ENCODE measurements at places on chromosomes 3 and 15.

- no peak for DNase-seq
These were observed 345.5 kb downstream of the CHL1 start for GRCh38 chr3:542021-542420.

- DNase-seq, result peak; percentile 13
These were observed 84.7 kb upstream of the LMCD1 start for GRCh38 chr3:8416965-8417364.

- DNase-seq, result no peak
These were observed 43.2 kb downstream of the CMTM8 start for GRCh38 chr3:32281570-32282106.

DNA sequence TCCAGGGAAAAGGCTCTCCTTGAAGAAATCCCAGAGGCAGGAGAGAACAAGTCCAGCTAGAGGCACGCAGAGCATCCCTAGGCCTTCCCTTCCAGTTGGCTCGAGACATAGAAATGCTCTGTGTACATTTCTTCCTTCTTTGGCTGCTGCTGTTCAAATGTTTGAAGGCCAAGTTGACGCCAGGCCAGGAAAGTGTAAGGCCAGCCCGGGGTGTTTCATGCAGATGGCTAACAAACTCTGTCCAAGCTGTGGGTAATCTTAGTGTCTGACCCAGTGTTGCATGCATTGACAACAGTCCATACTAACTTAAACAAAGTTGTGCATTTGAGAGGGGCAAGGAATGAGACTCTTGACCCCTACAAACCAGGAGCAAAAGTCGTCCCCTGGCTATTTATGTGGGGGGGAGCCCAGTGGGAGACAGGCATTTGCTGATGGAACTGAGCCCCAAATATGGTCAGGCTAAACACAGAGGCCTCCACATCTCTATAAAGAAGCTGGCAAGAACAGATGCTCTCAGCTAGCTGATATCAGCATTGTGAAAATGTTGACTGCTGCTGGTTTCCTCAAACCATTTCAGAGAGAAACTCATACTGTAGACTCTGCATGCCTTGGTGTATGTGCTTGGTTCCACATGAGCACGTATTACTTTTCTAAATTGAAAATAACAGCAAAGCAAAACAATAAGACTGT is 139.5 kb downstream of the ADAMTS9 start:
- DNase-seq, result no peak

- no peak for DNase-seq
These were observed 8.1 kb downstream of the FBXO40 start for GRCh38 chr3:121601212-121601812.

DNA sequence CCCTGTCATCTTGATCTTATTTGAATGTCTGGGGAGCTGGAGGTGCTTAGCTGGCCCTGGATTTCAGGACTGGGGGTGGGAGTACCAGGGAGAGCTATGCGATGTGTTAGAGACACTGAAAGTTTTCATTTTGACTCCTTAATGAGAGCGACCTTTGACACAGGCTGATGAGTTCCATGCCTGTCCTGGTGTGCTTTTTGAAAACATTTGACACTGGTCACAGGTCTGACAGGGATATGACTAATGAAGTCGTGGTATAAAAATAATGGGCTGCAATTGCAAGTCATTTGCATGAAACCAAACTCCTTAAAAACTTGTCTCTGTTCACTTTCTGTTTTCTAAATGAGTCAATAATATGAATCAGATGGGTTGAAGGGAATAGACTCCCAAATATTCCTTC is 81.9 kb downstream of the MECOM start:
- DNase-seq, result no peak

DNA sequence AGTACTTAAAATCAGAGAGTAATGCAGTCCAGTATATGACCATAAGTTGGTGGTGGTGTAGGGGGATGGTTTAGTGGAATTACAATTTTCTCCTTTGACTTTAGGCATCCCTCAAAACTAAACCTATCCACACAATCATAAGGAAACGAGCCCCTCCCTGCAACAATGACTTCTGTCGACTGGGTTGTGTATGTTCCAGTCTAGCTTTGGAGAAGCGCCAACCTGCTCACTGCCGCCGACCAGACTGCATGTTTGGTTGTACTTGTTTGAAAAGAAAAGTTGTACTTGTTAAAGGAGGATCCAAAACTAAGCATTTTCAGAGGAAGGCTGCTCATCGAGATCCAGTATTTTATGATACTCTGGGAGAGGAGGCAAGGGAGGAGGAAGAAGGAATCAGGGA is 52.8 kb downstream of the MGA start:
- DNase-seq, result no peak

- no peak for DNase-seq
These were observed 21.1 kb downstream of the GAP43 start for GRCh38 chr3:115644391-115644790.

GRCh38 chr3:133531981-133532380 is 41.5 kb upstream of the CDV3 start:
- no peak for DNase-seq

GRCh38 chr3:134552784-134553183 is 66.9 kb downstream of the CEP63 start:
- DNase-seq, result no peak

GRCh38 chr3:63863150-63864007 is at the start of the genes ATXN7 and THOC7:
TSS of gene ATXN7 (plus strand) at chr3:63863867. CDS start at chr3:63912599, 48,732 bp downstream.
TSS of gene THOC7 (minus strand) at chr3:63863805. CDS start at chr3:63863790, 15 bp downstream.
- DNase-seq, result peak; percentile 73

- no peak for DNase-seq
These were observed 7.3 kb downstream of the NTRK3 start for GRCh38 chr15:88249220-88249619.

DNA sequence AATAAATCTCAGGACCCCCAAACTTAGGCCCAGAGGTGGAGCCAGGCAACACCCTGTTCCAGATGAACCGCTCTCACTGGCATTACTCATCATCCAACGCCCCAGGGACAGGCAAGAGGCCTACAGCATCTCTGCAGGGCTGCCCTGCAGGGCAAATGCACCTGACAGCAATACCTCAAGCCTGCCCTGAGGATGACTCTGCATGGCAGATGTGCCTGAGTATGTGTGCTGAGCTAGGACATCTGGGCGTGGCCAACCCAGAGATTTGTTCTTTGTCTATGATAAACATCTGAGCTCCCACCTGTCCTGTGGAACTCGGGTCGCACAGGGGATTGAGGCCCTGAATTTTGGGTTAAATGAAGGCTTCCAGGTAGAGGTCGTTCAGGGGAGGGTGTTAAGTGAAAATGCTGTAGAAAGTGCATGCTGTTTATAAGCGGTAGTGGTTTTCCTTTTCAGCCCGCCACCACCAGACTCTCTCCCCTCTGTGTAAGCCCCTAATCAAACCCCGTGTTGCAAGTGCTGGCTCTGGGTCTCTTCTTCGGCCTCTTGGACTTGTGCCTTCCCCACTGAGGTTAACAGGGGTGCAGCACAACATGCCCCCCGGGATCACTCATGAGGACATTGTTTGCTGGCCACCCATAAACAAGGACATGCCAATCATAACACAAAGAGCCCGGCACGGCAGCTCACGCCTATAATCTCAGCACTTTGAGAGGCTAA is 92.3 kb downstream of the ATP10A start:
- no peak for DNase-seq

- no peak for DNase-seq
These were observed 797.9 kb downstream of the FHIT start for GRCh38 chr3:60453326-60453725.

DNA sequence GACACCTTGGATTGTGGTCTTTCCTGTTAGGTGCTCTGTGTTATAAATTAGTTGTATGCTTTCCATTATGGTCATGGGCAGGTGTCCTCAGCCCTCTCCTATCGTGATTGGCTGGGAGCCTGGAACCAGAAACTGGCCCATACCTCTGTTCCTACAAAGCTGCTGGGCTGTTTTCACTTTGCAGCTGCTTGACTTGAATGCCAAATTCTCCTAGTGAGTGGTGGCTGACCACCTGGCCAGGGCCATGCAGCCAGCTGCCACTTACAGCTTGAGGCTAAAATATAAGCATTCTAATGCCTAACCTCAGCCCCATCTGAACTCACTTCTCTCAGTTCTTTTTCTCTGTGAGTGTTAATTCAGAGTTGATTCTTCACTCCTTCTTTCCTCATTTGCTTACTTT is 239.3 kb upstream of the GBE1 start:
- DNase-seq, result no peak

DNA sequence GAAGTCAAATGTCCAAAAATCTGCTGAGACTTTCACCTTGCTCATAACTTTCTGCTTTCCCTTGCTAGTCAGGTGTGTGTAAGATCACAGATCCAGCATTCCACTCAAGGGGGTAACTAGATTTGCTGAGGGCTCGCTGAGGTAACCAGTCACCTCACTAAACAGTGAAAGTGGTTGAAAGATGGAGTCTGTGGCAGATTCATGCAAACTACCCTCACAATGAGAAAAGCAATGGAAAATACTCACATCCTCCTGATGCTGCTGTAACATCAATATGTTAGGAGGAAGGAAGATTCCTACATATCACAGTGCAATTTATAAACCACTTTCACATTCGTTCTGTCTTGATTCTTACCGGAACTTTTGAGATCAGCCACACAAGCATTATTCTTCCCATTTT is 174.3 kb upstream of the BCL6 start:
- DNase-seq, result peak; percentile 42

- no peak for DNase-seq
These were observed 52.8 kb upstream of the CCNB2 start for GRCh38 chr15:59051873-59052861.

- DNase-seq, result no peak
These were observed 30.6 kb downstream of the PLCH1 start for GRCh38 chr3:155714295-155714718.

GRCh38 chr3:188082031-188082430 is 71.9 kb upstream of the LPP start:
- no peak for DNase-seq

- DNase-seq, result no peak
These were observed 4.0 kb downstream of the RNF13 start for GRCh38 chr3:149816986-149817385.

DNA sequence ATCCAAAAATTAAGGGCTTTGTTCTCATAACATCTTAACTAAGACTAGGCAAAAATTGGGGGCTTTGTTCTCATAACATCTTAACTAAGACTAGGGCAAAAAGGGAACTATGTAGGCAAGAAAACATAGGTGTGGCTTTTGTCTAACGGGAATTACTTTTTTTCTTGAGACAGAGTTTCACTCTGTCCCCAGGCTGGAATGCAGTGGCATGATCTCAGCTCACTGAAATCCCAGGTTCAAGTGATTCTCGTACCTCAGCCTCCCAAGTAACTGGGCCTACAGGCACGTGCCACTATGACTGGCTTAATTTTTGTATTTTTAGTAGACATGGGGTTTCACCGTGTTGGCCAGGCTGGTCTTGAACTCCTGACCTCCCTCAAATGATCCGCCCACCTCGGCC is 49.8 kb upstream of the CSPG5 start:
- no peak for DNase-seq

DNA sequence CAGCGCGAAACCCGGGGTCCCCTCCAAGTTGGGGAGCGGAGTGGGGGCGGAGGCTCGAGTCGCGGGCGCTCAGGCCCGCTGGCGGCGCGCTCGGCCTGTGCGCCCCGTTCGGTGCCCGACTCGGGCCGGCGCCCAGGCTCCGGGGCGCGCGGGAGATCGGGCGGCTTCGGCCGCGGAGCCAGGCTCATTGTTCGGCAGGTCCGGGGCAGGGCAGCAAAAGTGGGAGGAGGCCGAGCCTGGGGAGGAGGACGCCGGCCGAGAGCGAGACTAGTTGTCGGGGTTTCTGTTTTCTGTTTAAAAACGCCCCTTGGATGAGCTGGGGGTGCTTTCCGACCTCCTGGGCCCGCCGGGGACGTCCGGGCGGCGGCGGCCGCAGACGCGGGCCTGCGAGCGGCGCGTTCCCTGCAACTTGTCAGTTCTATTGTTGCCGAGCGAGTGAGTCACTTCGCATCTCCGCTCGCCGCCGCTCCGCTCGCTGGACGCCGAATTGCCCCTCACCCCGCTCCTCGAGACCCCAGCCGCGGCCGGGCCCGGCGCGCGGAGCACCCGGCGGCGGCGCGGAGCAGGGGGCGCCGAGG is 676 bp downstream of the TCF12 start:
- DNase-seq, result peak; percentile 65

GRCh38 chr3:64170270-64170669 is 55.0 kb downstream of the PRICKLE2 start:
- DNase-seq, result no peak

GRCh38 chr3:188584958-188585689 is 431.2 kb downstream of the LPP start:
- DNase-seq, result no peak

- no peak for DNase-seq
These were observed 15.5 kb upstream of the HOMER2 start for GRCh38 chr15:82968066-82968465.

DNA sequence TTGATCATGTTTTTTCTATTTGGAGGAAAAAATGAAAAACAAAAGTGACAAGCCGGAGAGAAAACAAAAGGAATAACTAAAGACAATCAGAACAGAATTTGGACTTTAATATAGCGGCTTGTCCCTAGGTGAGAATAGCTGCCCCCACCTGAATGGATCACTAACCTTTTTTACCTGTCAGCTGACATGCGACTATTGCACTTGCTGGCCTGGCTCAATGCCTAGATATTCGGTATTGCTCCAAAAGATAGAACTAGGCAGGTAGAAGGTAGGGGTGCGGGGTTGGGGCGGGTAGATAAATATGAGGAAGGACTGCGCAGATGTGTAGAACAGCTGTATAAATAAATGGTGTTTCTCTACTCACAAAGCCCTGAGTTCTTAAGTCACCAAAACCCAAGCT is 650 bp upstream of the MORC1 start:
- DNase-seq, result no peak
